ENCODE measurements at places on chromosomes 16 and 17.

- DNase-seq: no peak
Measured at GRCh38 chr17:78525511-78526160, 51.6 kb downstream of the DNAH17 start.

DNA sequence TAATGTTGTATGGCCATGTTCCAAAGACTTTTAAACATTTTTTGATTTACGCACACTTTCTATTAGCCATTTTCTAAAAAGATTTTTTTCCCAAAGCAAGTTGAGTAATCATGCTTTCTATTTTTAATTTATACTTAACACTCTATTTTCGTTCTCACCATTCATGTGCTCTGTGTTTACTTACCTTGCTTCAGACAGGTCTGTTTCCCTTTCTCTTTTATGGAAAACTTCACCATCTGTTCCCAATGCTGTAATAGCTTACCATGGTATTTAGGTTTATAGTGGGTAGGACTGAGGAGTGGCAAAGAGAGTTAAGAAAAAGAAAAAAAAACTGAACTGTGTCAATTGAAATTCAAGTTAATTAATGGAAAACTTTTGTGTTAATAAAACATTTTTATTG lies 37.5 kb upstream of the KCNJ16 start:
- no peak for DNase-seq

GRCh38 chr17:63364387-63364786 lies 81.7 kb downstream of the CYB561 start:
- DNase-seq: no peak

DNA sequence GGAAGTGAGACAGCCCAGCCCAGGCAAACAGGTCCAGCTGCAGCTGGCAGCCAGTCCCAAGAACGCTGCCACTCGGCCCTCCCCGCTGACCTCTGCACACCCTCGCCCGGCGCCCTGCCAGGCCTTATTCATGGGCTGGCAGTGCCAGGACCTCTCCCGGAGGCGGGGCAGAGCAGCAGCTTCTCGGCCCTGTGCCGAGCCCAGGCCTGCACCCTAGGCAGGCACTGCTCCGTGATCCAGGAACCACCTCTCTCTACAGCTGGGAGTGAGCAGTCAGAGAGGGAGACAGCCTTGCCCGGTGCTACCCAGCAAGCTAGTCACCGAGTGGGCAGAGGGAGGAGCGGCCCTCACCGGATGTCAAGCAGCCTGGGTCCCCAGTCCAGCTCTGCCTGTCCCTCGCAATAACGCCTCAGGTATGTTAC lies 79.9 kb upstream of the CBX4 start:
- DNase-seq: no peak

DNA sequence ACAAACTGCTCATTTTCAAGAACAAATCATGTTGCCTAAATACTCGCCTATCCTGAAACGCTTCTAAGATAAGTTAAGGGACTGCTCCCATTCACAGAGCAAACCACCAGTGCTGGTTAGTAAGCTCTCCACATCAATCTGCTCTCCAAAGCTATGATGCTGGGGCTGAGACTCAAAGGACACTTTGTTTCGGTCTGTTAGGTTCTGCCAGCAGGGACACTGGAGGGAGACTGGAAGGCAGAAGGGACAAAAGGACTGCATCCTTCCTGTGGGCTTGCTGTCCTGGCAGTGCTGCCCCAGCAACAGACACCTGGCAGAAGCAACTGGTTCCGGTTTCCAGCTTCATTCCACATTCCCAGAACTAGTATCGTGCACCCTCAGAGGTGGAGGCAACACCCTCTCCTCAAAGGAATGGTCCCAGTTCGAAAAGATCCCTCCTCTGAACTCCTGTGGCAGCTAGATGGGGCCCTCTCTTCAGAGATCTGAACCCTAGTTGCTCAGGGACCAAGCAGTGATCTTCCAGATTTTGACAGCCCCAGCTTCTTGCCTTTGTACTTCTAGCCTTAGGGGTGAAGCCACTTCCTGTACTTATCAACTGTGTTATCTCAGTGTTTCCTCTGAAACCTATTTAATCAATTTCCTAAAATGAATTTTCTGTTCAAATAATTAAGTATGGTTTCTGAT lies 73.4 kb upstream of the GSG1L start:
- no peak for DNase-seq

DNA sequence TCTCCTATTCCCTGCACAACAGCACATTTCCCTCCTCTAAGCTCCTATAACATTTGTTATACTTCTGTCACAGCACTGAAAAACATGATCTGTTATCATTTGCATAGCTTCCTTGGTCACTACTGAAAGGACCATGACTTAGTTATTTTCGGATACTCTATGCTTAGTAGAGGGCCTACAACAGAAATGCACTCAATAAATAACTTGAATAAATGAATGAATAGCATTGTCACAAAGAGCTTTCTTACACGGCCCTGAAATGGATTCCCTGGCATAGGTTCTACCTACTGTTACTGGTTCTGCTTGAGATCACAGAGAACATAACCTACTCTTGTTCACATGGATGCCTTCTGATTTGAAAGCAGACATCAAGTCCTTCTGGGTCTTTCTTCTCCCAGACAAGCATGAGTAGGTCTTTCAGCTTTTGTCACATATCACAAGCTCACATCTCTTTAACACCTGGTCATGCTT lies 41.6 kb downstream of the MYO1D start:
- DNase-seq: no peak
